ENCODE measurements at places on chromosomes 5 and 9.

DNA sequence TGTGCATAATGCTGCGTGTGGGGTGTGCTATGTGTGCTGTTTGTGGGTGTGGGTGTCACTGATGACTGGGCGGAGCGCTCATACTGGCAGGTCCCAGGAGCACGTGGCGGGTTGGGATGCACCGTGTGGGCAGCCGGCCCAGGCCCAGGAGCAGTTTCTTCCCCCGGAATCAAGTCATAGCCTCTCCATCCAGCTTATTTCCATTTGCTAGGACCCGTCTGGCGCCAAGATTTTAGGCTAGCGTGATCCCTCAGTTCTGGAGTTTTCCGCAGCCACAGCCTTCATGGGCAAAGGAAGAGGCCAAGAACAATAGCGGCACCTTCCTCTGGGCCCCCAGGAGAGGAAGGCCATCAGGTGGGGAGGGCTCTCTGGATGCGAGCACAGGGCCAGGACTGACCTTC is 43.3 kb upstream of the NEURL1B start:
- no peak for DNase-seq

GRCh38 chr5:14528926-14529325 is 52.7 kb upstream of the OTULINL start:
- no peak for DNase-seq

GRCh38 chr9:113543296-113543981 is 79.9 kb downstream of the RGS3 start:
- no peak for DNase-seq

DNA sequence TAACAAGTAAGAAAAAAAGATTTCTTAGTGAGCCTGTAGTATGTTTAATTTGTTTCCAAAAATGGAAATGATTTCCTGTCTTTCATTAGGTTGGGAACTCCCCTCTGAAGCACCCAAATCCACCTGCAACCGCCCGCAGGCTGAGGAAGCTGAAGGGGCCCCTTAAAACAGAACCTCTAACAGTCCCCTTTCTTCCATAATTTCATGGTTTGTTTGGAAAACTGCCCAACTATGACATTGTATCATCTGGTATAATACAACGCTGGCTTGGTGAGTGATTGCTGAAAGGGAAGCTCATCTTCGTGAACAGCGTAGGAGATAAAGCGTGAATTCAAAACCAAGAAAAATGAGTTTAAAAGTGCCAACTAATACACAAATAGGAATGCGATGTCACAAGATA is 215.5 kb downstream of the FSTL4 start:
- no peak for DNase-seq

GRCh38 chr5:169701910-169702451 is 64.9 kb downstream of the DOCK2 start:
- DNase-seq: no peak

GRCh38 chr5:110150199-110150598 is 460.5 kb downstream of the MAN2A1 start:
- DNase-seq: no peak

DNA sequence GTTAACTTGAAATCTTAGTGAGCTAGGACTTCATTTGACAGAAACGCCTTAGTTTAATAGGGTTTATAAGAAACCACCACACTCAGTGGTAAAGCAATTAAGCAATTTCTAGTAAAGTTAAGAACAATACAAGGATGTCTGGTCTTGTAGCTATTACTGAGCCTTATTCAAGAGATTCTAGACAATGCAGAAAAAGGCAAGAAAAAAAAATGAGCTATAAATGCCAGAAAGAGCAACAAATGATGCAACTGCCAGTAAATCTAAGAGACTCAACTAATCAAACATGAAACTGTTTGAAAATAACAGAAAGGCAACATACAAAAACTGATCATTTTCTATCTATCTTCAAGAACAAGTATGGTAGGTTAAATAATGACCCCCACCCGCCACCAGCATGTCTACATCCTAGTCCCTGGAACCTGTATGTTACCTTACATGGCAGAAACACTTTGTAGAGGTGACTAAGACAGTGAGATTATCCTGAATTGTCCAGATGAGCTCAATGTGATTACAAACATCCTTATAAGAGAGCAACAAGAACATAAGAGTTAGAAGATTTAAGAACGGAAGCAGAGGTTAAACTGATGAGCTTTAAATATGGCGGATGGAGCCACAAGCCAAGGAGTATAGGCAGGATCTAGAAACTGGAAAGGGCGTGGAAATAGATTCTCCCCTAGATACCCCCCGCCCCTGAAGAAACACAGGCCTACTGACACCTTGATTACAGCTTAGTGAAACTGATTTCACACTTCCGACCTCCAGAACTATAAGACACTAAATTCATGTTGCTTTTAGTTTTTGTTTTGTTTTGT is 93.0 kb downstream of the SUSD1 start:
- no peak for DNase-seq

GRCh38 chr5:151234476-151235238 is 10.8 kb upstream of the CCDC69 start:
- DNase-seq: peak; percentile 83

DNA sequence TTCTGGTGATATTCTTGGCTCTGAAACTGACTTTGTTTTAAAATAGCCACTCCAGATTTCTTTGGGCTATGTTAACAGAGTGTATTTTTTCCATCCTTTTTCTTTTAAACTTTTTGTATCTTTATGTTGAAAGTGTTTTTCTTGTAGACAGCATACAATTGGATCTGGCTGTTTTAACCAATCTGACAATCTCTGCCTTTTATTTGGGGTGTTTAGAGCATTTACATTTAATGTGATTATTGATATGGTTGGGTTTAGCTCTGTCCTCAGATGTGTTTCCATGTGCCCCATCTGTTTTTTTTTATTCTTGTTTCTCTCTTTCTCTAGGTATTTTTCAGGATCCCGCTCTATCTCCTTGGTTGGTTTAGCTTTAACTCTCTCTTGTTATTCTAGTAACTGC is 10.7 kb downstream of the SLC6A18 start:
- DNase-seq: no peak

DNA sequence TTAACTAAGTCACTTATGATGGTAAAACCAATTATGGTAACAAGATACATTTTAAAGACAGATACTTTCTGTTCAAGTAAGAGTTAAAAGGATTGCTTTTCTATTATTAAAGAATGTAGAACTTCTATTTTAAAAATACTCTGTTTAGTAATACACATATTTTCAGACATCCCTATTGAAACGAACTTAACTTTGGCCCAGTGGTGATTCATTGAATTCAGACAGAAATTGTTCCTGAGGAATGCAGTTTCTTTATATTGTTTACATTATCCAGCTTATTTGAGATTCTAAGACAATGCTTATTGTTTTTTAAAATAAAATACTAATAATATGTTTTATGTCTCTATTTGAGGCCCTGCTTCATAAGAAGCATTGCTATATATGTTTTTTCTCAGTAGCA is 816.4 kb downstream of the SEMA5A start:
- DNase-seq: no peak

- no peak for DNase-seq
Observed at GRCh38 chr5:165573445-165573844, 2068.0 kb downstream of the MAT2B start.

DNA sequence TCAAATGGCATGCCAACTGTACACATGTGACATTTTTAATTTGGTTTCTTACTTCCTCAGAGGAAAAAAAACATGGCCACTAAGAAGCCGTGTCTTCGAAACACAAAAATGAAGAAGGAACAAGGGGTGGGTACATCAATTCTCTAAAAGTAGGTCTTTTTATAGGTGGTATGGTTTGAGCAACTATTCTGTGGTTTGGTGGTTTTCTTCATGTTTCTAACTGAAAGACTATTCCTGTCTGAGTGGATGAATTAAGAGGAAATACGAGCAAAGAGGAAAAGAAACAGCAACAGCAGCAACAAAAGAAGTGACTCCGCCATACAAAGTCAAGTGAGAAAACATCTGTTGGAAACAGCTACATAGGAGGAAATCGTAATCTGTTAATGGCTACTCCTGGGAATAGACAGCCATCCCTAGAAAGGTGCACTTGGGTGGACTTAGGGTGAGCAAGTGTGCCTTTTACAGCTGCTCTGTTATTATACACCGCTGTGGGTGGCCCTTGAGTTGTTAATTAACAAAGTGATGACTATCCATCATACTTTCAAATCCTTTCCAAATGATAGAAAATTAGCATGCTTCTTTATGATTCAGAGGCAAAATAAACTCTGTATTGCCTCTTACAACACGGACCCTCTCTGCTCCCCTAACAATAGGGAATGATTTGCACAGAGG is 575.8 kb downstream of the TLE1 start:
- no peak for DNase-seq

DNA sequence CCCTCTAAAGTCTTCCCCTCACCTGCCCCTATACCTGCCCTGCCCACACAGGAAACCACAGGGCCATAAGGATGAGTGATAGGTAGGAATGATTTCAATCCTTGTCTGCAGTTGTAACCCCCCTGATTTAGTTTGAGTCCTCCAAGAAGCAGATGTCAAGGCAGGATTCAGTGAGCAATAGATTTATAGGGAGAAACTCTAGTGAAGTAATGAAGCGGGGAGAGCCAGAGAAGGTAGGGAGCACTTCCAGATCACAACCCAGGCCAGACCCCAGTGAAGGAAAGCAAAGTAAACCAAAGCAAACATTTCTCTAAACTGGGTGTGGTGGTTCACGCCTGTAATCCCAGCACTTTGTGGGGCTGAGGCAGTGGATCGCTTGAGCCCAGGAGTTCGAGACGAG is 22.4 kb downstream of the ENC1 start:
- no peak for DNase-seq

DNA sequence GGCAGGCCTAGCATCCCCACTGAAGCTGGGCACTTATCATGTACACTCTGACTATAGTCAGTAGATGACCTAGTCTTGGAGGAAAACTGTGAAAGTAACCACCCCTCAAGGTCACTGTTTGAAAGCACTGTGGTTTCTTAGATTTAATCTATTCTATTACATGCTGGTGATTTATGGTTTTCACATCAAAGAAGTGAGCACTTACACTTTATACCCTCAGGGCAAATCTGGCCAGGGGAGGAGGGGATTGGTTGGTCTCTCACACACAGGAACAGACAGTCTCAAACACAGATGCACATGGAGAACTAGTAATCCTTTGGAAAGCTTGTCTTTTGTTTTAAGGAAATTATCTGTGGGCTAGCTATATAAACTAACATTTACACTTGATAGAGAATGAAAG is 17.9 kb upstream of the SPIN1 start:
- no peak for DNase-seq

- no peak for DNase-seq
Observed at GRCh38 chr5:34750206-34750605, 88.8 kb upstream of the TTC23L start.

DNA sequence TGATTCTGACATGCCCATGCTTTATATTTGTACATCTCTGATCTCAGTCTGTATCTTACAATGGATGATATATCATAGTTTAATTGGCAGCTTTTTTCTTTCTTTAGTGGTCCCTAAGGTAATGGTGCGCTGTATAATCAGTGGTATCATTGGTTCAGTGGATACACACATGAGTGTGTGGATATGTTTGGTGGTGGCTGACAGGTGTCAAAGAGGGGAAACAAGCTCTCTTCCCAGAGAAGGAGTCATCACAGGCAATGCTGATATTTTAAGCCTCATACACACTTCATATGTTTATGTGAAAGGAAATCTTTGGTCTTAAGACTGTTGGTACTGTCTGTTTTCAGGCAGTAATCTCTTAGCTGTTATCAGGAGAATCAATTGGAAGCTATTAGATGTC is 52.1 kb upstream of the KIAA1958 start:
- no peak for DNase-seq

- no peak for DNase-seq
Observed at GRCh38 chr5:16797951-16798350, 138.1 kb downstream of the MYO10 start.

DNA sequence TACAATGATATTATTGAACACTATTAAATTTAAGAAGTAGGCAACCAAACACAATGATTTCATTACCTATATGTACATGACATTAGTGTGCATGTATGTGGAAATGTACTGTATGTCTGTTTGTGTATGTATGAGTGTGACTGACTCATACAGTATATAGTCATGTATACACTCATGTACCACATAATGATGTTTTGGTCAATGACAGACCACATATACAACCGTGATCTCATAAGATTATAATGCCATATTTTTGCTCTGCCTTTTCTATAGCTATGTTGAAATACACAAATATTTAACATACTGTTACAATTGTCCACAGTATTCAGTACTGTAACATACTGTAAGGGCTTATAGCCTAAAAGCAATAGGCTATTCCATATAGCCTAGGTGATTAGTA is 19.7 kb downstream of the SVEP1 start:
- DNase-seq: no peak

DNA sequence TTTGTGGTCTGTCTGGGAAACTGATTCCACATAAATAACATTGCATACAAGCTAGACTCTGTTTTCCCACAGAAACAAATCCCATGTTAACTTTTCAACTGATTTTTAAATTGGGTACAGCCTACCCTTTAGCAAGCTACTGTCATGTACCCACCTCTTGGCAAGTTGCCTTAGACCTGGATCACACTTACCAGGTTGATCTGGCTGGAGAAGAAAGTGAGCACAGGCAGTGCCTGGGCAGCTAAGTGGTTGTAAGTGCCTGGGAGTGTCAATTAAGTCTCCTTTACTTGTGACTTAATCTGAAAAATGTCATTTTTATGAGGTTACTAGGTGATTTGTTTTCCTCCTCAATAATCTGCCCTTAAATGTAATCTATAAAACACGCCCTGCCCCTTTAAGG is 336.4 kb downstream of the ARL15 start:
- no peak for DNase-seq

DNA sequence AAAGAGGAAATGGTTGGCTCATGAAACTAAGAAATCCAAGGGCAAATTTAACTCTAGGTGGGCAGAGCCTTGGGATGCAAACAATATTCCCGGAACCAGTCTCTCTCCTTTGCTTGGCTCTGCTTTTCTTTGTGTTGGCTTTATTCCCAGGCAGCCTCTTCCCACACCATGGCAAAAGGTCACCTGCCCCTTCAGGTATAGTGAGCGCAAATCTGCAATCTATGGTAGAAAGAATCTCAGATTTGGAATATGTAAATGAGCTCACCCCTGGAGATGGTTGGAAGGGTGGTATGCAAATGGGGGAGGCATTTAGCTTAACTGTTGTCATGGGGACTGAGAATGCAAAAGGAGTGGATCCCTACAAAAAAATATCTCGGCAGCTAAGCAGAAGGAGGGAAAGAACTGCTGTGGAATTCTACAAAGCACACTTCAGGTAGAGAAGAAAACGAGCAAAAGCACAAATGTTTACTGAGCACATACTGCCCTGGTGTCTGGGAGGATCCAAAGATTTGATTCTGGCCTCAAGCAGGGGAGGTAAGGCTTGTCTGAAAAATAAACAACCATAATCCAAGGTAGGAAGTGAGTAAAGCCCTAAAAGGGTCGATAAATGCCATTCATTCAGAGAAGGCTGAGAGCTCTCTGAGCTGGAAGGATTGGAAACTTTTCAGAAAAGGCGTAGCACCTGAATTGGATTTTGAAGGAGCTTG is 139.7 kb downstream of the TLE1 start:
- no peak for DNase-seq

- no peak for DNase-seq
Observed at GRCh38 chr5:6321078-6321477, 57.3 kb downstream of the MED10 start.

DNA sequence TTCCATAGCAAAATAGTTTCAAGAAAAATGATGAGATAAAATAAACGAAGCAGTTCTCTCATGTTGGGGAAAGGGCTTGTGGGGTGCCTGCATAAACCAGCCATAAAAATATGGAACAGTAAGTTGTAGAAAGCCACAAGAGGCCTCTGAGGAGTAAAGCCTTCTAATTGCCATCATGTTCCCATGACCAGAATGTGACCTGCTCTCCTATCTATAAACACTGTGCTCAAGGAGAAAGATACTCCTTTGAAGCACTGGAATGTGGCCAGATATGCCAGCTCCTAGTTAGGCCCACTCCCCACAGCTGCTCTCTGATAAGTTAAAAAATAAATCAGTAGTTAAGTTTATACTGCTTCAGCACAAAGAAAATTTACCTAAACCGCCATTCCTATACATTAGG is 65.8 kb downstream of the SETX start:
- DNase-seq: no peak

Measured in GM10248 (cell line).